Activated CD4-positive, alpha-beta T cell treated with anti-CD3 and anti-CD28 coated beads, Interleukin-2, amount 50 U/mL, for 1 hour (primary cell): ENCODE measurements at places on chromosomes 1 and 21.

- no peak for DNase-seq
These were observed 217.9 kb downstream of the TM2D1 start for GRCh38 chr1:61506944-61507500.

DNA sequence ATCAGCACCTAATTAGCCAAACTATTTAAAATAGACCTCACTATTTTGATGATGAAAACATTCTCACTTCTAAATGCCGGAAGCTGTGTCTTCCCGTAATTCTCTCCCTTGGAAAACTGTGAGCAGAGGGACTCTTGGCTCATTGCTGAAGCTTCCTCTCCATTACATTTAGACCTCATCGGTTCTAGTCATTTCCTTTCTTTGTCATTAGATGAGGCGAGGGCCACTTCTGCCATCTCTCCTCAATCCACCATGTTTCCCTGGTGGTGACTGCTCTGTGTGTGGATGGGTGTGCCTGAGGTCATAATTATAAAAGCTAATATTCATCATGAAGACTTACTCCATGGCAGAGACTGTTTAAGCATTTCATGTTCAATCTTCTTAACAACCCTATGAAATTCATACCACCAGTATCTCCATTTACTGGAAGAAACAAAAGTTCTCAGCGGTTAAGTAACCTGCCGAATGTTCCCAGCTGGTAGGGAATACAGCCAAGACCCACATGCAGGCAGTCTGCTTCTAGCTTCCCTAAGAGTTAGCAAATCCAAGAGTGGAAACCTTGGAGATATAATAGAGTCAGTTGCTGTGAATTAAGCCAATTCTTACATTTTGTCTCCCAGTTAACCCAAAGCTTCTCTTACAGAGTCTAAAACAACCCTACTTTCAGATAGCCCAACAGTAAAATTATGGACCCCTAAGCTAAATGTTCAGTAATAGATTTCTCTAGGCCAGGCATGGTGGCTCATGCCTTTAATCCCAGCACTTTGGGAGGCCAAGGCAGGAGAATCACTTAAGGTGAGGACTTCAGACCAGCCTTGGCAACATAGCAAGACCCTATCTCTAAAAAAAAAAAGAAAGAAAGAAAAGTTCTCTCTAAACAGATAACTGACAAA is 156.2 kb downstream of the ZBTB18 start:
- DNase-seq = no peak

DNA sequence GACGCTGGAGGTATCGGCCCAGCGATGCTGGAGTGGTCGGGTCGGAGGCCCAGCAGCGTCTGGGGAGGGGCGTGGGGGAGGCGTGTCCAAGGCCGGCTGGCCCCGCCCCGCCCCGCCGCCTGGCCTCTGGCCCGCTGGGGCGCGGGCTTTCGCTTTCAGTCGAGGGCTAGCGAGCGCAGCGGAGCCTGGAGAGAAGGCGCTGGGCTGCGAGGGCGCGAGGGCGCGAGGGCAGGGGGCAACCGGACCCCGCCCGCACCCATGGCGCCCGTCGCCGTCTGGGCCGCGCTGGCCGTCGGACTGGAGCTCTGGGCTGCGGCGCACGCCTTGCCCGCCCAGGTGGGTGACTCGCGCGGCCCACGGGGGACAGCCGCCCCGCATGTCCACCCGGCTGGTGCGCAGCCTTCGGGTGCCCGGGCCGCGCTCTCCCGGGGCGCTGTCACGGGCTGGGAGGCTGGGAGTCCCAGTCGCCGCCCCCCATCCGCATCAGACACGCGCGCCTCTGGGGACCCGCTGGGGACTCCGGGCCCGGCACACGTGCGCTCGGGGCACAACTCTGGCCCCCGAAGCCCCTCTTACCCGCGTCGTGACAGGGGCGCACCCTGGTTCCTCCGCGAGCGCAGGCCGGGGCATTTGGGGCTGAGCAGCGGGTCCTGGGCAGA is at the start of gene TNFRSF1B:
Gene TNFRSF1B, plus strand, starts transcription at position 158 of the 659 bp plus-strand sequence. Its CDS starts 101 bp downstream, at position 259.
- peak; percentile 63 for DNase-seq

GRCh38 chr1:40341491-40342380 is 24.6 kb upstream of the COL9A2 start:
- DNase-seq = no peak

DNA sequence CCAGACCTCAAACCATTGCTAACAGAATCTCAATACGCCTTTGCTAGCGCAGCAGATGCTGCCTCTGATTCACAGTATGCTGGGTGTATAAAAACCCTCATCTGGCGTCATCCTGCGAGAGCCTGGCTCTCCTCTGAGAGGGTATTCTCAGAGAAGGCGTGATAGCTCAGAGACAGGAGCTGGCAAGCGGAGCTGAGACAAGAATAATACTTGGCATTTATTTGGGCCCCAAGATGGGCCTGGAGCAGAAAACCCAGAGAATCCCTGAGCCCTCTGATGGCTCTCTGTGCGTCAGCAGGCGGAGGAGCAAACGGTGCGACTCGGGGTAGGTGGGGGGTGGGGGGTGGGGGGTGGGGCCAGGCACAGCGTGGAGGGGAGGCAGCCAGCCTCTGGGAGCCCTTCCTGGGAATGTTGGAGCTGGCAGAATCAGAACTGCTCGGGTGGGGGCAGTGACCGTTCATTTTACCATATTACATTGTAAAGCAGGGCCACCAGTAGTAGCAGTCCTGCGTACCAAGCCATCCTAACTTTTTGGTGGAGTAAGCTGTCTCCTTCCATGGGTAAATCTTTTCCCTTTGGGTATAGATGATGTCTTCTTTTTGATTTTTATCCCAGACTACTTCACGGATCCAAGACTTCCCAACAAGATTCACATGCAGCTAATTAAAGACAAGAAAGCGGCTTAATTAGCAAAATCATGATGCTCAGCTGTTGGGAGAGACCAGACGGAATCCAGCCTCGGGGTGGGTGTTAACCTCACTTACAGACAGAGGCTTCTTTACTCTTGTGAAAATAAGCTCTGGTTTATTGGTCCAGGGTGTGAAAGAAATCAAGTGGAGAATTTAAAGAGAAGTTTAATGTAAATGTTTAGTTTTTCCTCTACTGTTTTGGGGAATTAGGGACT is 7.1 kb downstream of the RIIAD1 start:
- no peak for DNase-seq

DNA sequence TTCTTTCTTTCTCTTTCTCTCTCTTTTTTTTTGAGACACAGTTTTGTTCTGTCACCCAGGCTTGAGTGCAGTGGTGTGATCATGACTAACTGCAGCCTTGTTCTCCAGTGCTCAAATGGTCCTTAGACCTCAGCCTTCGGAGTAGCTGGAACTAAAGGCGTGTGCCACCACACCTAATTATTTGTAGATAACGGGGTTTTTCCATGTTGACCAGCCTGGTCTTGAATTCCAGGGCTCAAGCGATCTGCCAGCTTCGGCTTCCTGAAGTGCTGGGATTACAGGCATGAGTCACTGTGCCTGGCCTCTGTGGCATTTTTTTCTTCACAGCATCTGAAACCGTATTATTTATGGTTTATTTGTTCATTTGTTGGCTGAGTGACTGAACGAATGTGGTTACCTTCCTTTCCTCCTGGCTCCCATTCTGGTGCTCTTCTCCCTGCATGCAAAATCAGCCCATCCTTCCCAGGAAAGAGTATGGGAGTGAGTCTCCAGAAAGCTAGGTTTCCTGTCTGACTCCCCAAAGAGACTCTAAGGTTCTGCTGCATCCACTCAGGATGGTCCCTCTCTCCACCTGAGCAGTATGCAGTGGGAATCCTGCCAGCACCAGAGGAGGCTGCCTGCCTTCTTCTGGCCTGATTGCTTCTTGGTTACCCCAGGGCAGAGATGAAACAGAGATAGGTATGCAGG is 155.0 kb upstream of the BEND5 start:
- DNase-seq = no peak
